Stimulated activated CD4-positive, alpha-beta T cell treated with anti-CD3 and anti-CD28 coated beads, TNF-alpha, amount 100 ng/mL, for 48 hours (primary cell): ENCODE measurements at places on chromosomes 5 and 9.
A peak's percentile ranks its signal among the peaks of the same experiment; 100 is the strongest.

GRCh38 chr5:56094579-56095361, 100.0 kb upstream of the IL6ST start:
- DNase-seq, result peak; percentile 41

DNA sequence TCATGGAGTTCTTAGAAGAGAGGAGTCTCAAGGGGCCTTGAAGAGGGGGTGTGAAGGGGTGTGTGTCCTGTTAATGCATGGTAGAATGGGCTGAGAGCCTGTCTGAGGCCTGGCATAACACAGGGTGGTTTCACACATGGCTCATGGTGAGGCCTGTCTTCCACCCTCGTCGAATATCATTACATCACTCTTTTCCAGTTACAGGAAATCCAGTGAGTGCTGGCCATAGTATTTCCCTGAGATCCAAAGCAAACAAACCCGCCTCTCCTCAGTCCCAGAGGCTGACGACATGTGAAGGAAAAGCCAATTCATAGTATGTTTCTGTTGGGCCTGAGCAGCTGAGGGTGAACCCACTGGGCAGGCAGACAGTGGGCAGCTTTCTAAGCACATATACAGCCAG, 159.4 kb upstream of the NR3C1 start:
- no peak for DNase-seq

GRCh38 chr5:72441862-72442540, 65.2 kb downstream of the ZNF366 start:
- no peak for DNase-seq

GRCh38 chr5:139676406-139676805, 28.3 kb downstream of the CXXC5 start:
- DNase-seq, result no peak

DNA sequence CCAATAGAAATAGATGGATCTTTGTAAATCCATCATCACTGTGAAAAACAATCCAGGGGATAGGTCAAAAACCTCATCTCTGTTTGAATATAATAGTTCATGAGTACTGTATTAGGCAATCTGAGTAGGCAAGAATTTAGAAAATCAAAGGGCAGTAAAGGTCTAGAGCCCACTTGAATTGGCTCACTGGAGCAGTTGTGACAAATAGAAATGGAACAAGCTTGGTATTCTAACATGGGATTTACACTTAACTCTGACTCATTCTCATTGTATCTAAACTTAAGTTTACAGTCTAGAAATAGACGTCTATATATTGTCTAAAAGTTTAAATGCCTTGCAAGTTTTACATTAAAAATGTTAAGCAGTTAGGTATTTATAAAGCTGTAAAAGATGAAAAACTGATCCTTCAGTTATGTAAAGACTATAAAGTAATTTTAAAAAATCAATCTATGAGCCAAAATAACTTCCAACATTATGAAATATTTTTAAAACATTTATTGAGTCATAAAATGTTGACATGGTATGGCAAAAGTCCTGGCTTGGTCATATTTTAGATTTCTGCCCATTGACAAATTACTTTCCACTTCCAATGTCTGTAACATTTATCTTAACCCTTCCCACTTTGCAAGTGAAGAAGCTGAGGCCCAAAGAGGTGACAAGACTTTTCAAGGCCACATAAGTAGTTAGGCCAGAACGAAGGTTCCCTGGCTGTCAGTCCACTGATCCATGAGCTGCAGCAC, 203.7 kb upstream of the NREP start:
- DNase-seq, result no peak

DNA sequence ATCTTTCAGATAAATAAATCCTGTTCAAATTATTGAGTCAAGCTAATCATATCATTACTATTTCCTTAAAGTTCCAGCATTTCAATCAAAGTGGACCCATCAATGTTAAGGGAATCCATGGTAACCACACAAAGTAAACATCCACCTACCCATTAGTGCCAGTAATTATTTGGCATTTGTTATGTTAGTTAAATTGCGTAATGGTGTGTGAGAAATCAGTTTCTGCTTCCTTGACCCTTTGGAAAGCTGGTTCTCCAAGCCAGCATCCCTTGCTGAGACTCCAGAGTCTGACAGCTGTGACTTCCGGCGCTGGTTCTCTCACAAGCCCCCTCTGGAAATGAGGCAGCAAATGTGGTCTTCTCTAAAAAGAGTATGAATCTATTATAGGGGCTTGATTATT, 308.6 kb upstream of the EFNA5 start:
- DNase-seq, result no peak

GRCh38 chr5:60495644-60496520, 204.1 kb downstream of the DEPDC1B start:
- DNase-seq, result no peak
